ENCODE measurements at places on chromosomes 2 and 18. TPM values are rescaled to one million over a fixed set of nuclear protein-coding genes. Genes with fewer than 3 reads are reported as not detected.

RAB17 gene
- total RNA-seq: not detected

ST8SIA5 gene
- not detected for total RNA-seq

DNA sequence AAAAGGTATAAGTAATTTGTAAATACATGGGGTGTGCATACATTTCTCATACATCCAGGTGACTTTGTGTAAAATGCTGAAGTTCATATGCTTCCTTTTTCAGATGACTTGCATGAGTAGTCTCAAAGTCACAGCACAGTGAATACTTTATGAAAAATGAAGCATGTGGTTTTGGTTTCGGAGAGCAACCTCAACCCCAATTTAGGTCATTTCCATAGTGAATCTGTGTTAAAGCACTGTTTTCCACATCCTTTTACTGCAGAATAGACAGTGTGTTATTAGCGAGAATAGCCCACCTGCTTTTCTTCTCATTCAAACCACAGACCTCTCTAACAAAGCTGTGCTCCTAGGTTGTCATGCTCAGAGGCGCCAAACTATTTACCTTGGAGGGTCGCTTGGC lies 204.4 kb upstream of the RASGRP3 start:
- DNase-seq: no peak

CD8B gene
- total RNA-seq: not detected

- DNase-seq: no peak
Measured at GRCh38 chr2:106061611-106062349, 132.3 kb downstream of the UXS1 start.

GRCh38 chr2:23547725-23548124 lies 162.7 kb downstream of the KLHL29 start:
- no peak for DNase-seq

- no peak for DNase-seq
Measured at GRCh38 chr2:77149565-77149964, 372.6 kb downstream of the LRRTM4 start.

DNA sequence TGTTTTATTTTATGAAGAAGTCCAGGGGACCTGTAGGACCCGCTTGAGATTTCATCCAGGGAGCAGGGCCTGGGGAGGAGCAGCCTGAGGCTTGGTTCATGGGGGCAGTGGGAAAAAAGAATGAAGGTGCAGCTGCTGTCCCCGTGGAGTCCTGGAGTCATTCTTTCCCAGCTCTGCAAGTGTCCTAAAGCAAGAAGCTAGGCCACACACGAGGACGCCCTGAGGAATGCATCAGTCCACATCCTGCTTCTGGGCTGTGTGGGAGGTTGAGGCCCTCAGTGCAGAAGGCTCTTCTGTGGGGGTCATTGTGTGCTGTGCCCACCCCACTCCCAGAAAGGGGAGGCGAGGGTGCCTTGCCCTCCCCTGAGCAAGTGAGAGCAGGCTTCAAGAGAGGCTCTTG lies 179.9 kb upstream of the HS6ST1 start:
- DNase-seq: no peak

- no peak for DNase-seq
Measured at GRCh38 chr18:30404422-30404821, 638.1 kb downstream of the DSC3 start.

GRCh38 chr2:25132299-25132635 lies 36.1 kb downstream of the POMC start:
- DNase-seq: no peak

DNA sequence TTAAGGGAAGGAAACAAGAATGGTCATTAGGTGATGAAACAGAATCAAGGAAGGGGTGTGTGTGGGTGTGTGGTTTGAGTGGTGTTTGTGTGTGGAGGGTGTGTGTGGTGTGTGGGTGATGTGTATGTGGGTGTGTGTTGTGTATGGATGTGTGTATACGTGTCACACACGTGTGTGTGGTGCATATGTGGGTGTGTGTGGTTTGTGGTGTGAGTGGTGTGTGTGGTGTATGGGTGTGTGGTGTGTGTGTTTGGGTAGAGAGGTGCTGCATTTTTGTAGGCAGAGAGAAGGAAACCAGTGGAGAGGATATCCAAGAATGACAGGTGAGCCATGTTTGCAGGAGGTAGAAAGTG lies 1.1 kb upstream of the CEP192 start:
- no peak for DNase-seq

DES gene
- total RNA-seq: not detected

GRCh38 chr18:34224423-34225217 lies at the start of gene NOL4:
Gene NOL4 (minus strand): TSS chr18:34224913. CDS start chr18:34223253, 1,660 bp downstream.
- DNase-seq: no peak

GRCh38 chr2:73282924-73283544 lies 1.2 kb downstream of the FBXO41 start:
- DNase-seq: no peak

PRSS56 gene
- total RNA-seq: not detected

- DNase-seq: no peak
Measured at GRCh38 chr2:233832869-233833311, 21.4 kb downstream of the HJURP start.

DNA sequence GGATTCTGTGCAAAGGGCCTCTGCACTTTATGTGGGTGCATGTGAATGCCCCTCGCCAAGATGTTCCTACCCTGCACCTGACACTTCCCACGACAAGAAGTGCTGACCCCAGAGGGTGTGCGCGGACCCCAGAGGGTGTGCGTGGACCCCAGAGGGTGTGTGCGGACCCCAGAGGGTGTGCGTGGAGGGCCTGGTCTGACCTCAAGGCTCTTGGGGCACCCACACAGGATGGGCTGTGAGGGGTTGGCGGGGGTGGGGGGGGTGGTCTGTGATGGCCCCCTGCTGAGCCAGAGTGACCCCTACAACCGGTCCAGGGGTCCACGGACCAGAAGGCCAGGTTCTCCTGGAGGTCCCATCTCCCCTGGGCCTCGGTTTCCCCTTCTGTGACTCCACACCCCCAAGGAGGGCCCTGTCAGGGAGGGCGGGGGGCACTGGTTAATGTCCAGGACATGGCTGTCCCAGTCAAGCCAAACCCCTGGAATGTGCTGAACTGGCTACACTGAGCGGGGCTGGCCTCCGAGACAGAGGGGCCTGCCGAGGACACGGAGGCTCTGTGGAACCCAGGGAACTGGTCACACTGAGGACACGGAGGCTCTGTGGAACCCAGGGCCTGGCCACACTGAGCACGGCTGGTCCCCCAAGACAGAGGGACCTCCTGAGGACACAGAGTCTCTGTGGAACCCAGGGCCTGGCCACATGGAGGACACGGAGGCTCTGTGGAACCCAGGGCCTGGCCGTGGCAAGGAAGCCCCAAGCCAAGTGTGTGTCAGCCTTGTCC lies 3.1 kb downstream of the NEU4 start:
- DNase-seq: no peak

DNA sequence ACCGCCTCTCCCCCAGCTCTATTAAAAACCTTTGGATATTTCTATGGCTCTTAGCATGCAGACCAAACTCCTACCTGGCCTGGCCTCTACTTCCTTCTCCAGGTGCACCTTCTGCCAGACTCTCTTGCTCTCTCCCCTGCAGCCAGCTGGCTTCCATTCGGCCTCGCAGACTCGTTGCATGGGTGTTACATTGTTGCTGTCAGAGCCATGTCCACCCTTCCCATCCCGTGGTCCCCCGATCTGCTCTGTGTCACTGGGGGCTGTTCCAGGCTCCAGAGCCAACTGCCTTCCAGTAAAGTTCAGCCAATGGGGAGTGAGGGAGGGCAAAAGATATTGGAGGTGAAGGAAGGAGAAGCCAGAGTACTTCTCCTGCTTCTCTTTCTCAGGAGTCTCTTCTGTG lies 112.5 kb upstream of the LGALSL start:
- no peak for DNase-seq

CEBPZ gene
- total RNA-seq: 55.2 TPM

Data from activated B cell treated with CpG ODN at 0.5 μM for 24 hours (primary cell).